Substantia nigra (tissue), 51 donors: ENCODE measurements at places on chromosomes 3 and 15.

GRCh38 chr15:56886363-56886931, 32.0 kb upstream of the TCF12 start:
- no peak for DNase-seq

GRCh38 chr3:7973006-7973405, 528.6 kb upstream of the LMCD1 start:
- DNase-seq = no peak

DNA sequence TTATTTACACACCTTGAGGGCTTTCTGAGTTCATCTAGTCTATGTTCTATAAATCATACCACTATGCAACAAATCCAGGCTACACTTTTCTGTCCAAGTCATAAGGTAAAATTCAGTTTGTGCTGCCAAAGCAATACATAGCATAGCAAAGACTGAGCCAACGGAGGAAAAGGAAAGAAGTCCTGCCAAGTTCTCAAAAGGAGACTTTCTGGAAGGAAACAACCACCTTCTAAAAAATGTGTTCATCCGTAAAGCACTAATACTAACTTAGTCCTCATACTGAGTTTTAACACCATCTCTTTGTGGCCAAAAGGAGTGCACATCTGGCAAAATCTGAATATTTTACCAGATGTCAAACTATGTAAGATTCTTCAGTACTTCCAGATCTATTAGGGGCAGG, 620.2 kb downstream of the RBMS3 start:
- no peak for DNase-seq

DNA sequence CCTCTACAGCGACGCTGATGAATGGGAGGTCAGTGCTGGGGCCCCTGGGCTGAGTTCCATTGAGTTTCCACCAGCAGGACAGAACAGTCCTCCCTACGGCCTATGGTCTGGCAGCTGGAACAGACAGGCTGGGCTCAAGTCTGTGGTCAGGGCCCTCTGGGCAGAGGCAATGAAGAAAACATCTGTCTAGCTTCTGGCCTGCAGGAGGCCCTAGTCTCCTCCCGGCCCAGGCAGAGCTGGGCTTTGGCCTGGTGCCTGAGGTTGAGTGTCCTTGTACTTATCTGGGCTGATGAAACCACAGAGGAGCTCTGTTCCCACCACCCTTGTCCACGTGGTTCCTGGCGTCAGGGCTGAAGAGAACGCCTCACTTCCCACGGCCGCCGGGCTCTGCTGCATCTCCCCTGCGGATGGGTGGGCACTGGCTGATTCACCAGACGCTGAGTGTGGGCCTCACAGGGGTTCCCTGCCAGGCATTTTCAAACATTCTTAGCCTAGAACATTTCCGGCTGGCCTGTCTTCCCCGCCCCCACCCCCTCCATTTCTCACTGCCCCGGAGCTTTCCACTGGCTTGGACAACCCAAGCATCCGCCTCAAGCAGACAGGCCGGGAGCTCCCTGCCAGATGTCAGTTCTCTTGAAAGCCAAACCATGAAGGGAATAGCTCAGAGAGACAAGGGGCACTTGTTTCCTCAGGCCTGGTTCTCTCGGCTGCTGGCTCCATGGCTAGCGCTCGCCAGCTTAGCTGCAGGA, 20.3 kb downstream of the PPCDC start:
- peak; percentile 59 for DNase-seq

DNA sequence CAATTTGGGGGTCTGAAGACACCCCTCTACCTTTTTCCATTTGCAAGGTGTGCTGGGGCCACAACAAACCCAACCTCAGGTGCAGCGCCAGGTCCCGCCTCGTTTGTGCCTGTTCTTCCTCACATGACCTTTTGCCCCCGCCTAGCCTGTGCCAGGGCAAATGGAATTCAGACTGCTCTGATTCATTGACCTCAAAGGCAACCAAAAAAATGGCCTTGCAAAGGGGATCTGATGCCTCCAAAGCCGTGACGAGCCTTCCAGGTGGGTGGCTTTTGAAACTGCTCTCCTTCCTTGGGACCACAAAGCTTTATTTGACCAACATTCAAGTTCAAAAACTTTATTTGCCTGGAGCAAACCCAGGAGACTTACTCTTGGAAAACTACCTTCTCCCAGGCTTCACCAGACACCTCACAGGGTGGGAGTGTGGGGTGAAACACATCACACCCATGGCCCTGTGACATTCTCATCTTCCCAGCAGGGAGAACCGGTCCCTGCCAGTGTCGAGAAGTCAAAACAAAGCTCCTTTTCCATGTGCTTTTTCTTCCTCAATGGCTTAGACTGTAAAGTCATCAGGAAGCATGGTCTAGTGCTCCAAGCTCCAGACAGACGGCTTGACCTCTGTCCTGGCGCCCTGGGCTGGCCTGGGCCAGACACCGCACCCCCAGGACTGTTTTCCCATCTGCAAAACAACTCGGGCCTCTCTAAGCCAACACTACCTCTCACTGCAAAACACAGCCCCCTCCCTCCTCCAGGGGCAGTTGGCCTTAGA, 103.9 kb upstream of the HES1 start:
- no peak for DNase-seq

DNA sequence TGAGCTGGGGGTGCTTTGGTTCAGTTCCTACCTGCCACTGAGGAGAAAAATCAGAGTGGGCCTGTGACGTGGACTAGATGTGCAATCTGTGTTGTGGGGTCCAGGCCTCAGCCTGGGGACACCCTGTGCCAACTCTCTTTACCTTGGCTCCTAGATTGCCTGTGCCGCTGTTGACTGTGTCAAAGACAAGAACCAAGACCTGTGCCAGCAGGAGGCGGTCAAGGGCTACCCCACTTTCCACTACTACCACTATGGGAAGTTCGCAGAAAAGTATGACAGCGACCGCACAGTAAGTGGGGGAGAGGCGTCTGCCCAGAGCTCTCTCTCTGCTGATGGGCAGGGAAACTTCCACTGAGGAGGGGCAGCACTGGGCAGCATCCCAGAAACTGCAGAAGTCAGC, 40.6 kb upstream of the SEC22A start:
- DNase-seq = no peak

- DNase-seq = no peak
These were observed 60.5 kb upstream of the PRR23C start for GRCh38 chr3:139105154-139105702.

GRCh38 chr15:67782691-67782991, 42.7 kb upstream of the SKOR1 start:
- no peak for DNase-seq

DNA sequence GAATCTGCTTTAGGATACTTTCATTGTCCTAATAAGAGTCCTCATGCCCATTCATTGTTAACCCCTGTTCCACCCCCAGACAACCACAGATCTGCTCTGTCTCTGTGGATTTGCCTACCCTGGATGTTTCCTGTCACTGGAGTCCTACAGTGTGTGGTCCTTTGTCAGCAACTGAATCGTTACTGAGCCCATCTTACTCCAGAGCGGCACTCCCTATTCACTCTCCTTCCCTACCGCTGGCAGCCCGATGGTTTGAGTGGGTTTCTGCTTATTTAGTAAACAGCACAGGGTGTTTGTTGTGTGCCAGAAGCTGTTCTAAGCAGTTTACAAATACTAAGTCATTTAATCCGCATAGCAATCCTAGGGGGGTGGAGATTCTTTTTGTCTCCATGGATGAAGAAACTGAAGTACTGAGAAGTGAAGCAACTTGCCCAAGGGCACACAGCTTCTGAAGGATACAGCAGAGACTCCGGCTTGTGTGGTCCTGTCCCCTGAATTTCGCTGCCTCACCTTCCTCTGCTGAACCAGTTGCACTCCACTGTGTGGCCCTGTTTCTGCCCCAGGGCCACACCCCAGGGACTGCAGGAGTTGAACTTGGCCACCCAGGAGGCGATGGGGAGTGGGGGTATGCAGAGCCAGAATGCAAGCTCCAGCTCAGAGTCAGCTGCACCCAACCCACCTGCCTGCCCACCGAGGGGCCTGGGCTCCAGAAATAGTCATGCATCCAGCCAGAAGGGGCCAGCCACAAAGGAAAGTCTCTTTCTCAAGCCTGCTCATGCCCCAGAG, 56.5 kb upstream of the SLC6A1 start:
- no peak for DNase-seq

DNA sequence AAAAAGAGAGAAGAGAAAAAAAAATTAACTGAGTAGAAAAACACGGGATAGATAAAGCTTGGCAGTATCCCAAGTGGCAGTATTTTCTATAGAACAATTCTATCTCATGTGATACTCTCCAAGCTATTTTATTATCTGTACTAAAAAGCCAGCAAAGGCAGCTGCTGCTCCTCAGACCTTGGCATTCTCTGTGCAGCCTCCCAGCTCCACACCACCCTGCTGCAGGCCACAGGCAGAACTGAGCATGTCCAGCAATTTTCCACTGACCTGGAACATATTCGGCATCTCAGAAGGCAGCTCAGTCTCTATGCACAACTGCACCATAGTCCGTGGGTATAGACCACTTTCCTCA, 1161.4 kb downstream of the IGSF11 start:
- DNase-seq = peak; percentile 42

DNA sequence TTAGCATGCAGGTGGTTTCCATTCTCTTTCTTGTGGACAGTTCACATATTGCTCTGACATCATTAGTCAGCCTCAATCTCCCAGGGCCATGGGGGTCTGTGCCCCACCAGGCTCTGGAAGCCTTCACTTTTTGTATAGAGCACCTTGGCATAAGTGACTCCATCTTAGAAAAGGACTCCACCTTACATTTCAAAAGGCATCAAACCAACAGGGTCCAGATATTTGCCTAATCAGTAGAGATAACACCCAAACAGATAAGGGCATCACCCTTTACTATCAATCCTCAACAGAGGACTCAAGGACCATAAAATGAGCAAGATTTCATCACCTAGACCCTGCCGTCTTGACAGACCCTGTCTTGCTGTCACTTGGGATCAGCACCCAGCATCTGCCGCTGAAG, 35.7 kb upstream of the LCTL start:
- DNase-seq = no peak

DNA sequence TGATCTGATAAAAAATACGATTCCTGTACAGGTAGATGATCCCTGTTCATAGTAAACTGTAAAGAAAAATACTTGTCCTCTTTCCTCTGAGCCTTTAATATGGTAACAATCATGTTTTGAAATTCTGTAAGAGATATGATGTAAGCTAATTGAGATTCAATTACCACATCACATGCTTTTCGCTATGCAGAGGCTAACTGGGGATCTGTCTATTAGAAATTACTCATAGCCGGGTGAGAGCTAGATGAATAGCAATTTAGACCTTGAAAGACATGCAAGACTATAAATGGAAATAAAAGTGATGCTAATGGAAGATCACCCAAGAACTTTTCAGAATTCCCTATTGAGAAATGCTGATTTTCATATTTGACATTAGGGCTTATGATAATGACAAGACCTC, 579.9 kb upstream of the ZNF717 start:
- DNase-seq = no peak

DNA sequence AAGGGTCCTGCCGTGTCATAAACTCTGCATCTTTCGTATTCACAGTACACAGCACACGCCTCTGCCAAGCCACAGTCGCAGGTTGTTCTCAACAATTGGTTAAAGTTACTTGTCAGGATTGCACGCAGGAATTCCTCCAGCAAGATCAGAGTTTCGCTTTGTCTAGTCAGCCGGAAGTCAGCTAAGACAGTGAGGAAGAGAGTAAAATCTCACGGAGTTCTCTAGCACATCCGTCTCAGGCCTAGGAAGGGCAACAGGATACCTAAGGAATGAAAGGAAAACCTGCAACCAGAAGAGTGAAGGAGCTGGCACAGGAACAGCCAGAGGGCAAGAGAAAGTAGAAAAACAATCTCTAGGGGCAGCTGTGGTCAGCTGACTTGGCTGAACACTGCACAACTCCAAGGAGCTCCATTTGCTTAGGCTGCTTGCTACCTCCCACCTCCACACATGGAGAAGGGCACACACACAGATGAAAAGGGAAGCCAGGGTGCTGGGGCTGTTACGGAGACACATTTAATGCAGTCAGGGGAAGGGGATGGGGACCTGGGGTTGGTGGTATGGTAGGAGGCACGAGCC, 23.7 kb downstream of the RORA start:
- DNase-seq = no peak

DNA sequence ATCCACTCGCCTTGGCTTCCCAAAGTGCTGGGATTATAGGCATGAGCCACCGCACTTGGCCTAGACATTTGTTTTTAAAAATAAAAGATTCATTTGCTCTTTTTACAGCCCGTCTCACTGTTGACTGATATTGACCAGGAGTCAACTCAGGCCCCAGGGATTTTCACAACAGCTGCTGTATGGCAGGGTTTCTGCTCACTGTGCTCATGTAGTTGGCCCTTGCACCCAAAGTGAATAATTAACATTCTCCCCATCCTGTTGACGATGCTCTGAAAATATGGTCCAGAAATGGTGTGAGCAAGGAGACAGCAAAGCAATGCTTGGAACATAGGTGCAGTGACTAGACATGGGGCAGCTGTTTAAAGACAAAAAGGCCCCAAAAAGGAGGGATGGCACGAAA, 2.9 kb upstream of the CCR5 start:
- no peak for DNase-seq

- no peak for DNase-seq
These were observed 89.3 kb downstream of the NR2E3 start for GRCh38 chr15:71899674-71900073.

DNA sequence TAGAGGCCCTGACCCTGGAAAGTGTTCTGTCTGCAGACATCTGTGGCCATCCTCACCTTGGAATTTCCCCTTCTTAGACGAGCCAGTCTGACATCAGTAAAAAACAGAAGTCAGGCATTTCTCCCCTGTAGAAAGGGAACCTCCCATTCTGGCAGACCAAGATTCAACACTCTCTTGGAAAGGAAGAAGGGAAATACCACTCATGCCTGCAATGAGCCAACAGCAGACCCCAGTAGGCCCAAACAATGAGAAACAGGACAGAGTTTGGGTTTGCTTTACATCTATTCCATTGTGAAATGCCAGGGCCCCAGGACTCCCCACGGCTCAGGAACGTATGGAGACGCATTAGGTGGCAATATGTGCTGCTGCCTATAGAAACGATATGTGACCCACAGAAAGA, 264.0 kb upstream of the NSMCE3 start:
- DNase-seq = no peak

DNA sequence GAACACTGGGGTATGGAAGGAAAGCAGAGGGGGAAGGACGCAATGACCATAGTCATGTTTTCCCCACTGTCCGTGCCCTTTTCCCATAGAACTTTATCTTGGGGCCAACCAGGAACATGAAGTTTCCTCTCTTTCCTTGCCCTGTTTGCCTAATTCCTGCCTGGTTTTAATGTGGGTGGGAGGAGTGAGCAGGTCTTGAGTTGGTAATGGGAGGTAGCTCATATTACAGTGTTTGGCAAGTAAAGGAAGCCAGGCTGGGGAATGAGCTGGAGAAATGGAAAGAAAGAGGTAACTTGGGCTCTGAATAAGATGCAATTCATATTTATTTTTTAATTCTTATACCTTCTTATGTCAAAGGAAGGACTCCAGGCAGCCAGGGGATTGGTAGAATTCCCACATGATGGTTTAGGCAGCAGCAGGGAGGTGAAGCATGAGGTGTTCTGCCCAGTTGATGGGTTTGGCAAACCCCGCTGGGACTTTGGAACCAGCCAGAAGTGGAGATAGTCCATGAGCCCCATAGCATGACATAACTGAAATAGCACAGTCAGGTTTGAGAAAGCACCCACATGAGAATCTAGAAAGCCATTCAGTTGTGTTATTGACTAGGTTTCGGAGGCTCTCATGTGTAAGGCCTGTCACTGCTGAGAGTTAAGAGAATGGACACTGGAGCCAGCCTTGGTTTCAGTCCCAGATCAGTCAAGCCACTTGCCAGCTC, 60.0 kb downstream of the CCK start:
- DNase-seq = no peak
